Foreskin keratinocyte (primary cell): ENCODE measurements at places on chromosomes 13 and 19. TPM values are rescaled to one million over a fixed set of nuclear protein-coding genes. Genes with fewer than 3 reads are reported as not detected.

The ZNF177 gene
- 0.49 and 0.51 TPM in 2 replicates for total RNA-seq

The RASGRP4 gene
- not detected in 2 replicates for total RNA-seq

The ZNF418 gene
- 4.9 and 6.2 TPM in 2 replicates for total RNA-seq

The KRTDAP gene
- 9.0 and 12.6 TPM in 2 replicates for total RNA-seq

The TFPT gene
- total RNA-seq = 15.6 and 16.0 TPM in 2 replicates

The PSG6 gene
- not detected in 2 replicates for total RNA-seq

The IGFL1 gene
- total RNA-seq = 0.71 and 0.75 TPM in 2 replicates

The TPRX2 gene
- total RNA-seq = not detected in 2 replicates

The STX10 gene
- 66.7 and 69.4 TPM in 2 replicates for total RNA-seq

The FLT3 gene
- total RNA-seq = not detected in 2 replicates

The CTXN1 gene
- total RNA-seq = 1.5 and 1.7 TPM in 2 replicates

The ZNF880 gene
- total RNA-seq = 11.4 and 15.7 TPM in 2 replicates

The ENOX1 gene
- total RNA-seq = 0.92 and 1.5 TPM in 2 replicates

The IGFL3 gene
- total RNA-seq = 2.3 and 5.2 TPM in 2 replicates
